ENCODE measurements at places on chromosomes 2 and 18.

DNA sequence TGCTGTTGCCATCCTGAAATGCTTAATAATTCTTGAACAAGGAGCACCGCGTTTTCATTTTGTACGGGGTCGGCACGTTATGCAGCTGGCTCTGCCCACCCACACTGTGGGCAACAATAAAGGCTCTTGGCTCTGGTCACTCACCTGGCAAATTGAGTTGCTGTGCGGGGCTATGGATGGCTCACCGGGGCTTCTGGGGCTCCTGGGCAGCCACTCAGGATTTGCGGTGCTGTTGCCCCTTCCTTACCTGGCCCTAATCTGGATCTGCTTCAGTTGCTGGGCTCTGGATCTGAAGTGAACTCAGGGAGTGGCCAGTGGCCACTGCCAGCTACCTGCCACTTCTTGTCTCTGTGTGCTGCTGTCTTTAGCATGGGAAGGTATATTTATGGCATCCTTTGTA is 22.7 kb downstream of the RHOB start:
- no peaks in the 10 kb centered on the region for H3K27me3 ChIP-seq
- H3K4me1 ChIP-seq, result no peaks in the 10 kb centered on the region
- H3K4me3 ChIP-seq, result no peak overlapping the region
- H3K27ac ChIP-seq, result no peak overlapping the region

- no peaks in the 10 kb centered on the region for H3K36me3 ChIP-seq
- no peaks in the 10 kb centered on the region for H3K4me1 ChIP-seq
- no peaks in the 10 kb centered on the region for H3K27me3 ChIP-seq
- no peak for DNase-seq
Measured at GRCh38 chr2:30803281-30803680, 4.0 kb downstream of the CAPN13 start.

GRCh38 chr2:238457927-238458324 is 31.2 kb downstream of the ASB1 start:
- H3K27ac ChIP-seq, result no peak overlapping the region
- no peak for DNase-seq
- no peaks in the 10 kb centered on the region for H3K27me3 ChIP-seq
- H3K4me1 ChIP-seq, result peaks cover 22% of the 10 kb centered on the region
- no peak overlapping the region for H3K4me3 ChIP-seq
- H3K36me3 ChIP-seq, result no peaks in the 10 kb centered on the region

- peak overlapping the region; percentile 28 for H3K4me3 ChIP-seq
- H3K27me3 ChIP-seq, result no peaks in the 10 kb centered on the region
- H3K4me1 ChIP-seq, result peaks cover 5% of the 10 kb centered on the region
- peak overlapping the region; percentile 51 for H3K27ac ChIP-seq
Measured at GRCh38 chr2:172823261-172823850, 87.7 kb downstream of the RAPGEF4 start.

DNA sequence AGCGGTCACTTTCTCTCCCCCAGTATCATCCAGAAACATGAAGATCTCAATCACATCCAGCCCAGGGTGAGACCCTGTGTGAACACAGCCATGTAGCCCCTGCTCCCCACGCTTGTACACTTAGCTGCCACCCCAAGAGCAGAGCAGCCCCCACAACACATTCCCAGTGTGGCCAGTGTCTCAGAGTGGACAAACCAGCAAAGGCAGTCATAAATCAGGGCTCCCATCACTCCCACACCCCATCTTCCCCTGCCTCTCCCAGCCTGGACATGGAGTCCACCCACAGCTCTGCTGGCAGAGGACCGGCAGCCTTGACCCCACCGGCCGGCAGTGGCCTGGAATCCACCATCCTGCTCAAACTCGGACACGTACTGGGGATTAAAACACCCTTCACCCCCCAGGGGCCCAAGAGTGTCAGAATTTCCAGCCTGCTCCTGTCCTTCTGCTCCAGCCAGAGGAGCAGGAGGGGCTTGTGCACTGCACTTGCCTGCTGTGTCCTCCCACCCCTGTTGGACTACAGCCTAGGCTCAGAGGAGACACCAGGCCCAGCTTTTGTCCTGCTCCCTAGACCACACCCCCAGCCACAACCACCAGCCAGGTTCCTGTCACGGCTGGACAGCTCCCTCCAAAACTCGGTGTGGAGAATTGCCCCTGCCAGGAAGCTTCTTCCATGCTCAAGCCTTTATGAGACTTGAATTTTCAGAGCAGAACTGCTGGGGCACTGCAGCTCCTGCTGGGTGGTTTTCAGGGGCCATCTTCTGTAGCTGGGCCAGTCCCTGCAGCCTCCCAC is 206.1 kb downstream of the SMAD2 start:
- H3K36me3 ChIP-seq, result no peaks in the 10 kb centered on the region
- no peaks in the 10 kb centered on the region for H3K4me1 ChIP-seq
- no peak overlapping the region for H3K27ac ChIP-seq
- H3K4me3 ChIP-seq, result no peak overlapping the region
- no peaks in the 10 kb centered on the region for H3K27me3 ChIP-seq
- no peak for DNase-seq

DNA sequence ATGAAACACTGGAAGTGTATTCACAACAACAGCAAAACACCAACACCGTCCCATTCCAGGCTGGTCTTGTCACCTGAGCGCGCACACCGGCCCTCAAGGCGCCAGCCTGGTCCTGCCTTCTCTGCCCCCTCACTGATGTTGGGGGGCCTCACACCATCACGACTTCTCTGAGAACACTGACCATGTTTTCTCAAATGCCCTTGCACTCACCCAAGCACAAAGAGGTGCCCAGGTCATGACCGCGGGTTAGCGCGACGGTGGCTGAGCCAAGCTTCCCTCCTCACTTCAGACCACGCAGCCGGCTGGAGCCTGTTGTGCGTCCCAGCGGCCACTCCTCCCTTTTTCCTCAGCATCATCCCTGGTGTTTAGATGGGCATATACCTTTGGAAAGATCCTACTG is 101.3 kb upstream of the SALL3 start:
- peak; percentile 30 for DNase-seq
- no peaks in the 10 kb centered on the region for H3K36me3 ChIP-seq
- no peak overlapping the region for H3K4me3 ChIP-seq
- no peaks in the 10 kb centered on the region for H3K27me3 ChIP-seq
- no peak overlapping the region for H3K27ac ChIP-seq

DNA sequence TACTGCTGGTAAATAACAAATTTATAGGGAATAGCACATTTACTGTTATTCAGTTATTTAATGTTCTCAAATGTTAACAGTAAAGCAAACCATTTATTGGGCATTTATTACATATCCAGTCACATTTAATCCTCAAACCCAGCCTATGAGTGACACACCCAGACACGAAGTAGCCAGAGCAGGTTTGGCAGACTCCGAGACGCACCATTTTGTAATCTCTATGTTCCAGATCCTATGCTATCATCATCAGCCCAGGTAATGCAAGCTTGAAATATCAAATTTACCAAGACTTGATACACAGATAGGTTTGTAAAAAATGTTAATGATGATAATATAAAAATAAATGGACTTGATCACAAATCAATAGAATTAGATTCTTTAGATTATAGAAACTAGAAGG is 131.1 kb downstream of the IKZF2 start:
- H3K36me3 ChIP-seq, result peaks cover 7% of the 10 kb centered on the region
- no peak overlapping the region for H3K27ac ChIP-seq
- no peaks in the 10 kb centered on the region for H3K4me1 ChIP-seq
- no peak overlapping the region for H3K4me3 ChIP-seq
- DNase-seq, result no peak

DNA sequence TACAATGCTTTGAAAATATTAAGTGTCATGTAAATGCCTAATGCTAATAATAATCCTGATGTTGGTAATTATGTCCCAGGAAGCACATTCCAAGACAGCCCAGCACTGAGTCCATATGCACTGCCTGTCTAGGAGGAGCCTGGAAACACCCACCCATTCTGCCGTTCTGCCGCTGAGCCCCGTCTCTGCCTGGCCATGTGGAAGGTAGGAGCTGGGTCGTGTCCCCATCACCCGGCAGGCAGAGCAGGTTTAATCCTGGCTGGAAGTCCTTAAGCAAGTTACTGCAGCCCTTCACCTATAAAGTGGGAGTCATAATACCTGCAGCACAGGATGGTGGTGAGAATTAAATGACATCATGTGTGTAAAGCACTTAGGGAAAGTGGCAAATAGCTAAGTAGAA is 13.1 kb upstream of the EN1 start:
- no peaks in the 10 kb centered on the region for H3K4me1 ChIP-seq
- no peaks in the 10 kb centered on the region for H3K36me3 ChIP-seq

DNA sequence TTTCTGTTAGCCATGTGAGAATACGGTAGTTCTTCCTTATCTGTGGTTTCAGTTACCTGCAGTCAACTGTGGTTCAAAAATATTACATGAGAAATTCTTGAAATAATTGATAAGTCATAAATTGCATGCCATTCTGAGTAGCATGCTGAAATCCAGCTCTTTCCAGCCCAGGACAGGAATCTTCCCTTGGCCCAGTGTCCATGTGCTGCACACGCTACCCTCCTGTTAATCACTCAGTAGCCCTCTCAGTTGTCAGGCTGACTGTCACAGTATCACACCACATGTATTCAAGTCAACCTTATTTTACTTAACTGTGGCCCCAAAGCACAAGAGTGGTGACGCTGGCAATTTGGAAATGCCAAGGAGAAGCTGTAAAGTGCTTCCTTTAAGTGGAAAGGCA is 141.1 kb downstream of the TANC1 start:
- no peak for DNase-seq
- no peaks in the 10 kb centered on the region for H3K36me3 ChIP-seq

GRCh38 chr2:163441603-163442002 is 294.2 kb downstream of the FIGN start:
- H3K27me3 ChIP-seq, result no peaks in the 10 kb centered on the region
- no peaks in the 10 kb centered on the region for H3K36me3 ChIP-seq
- H3K27ac ChIP-seq, result no peak overlapping the region
- H3K4me1 ChIP-seq, result no peaks in the 10 kb centered on the region
- no peak overlapping the region for H3K4me3 ChIP-seq

DNA sequence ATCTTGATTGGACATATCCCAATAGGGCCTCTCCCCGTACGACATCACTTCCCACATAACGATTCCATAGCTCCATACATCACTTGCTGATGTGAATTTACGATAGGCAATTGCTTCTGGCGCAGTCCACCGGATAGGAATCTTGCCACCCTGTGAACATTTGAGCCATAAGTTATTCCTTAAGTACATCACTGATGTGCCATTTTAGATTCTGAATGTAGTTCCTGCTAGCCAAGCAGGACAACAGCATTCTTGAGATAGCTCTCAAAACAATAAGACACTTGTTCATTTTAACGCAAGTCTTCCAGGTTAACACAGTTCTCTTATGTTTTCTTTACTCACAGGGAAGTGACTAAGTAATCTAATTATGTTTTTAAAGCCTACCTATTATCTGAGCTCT is 138.0 kb downstream of the EPHA4 start:
- H3K27me3 ChIP-seq, result no peaks in the 10 kb centered on the region
- no peaks in the 10 kb centered on the region for H3K4me1 ChIP-seq
- H3K4me3 ChIP-seq, result no peak overlapping the region
- peaks cover 44% of the 10 kb centered on the region for H3K36me3 ChIP-seq

DNA sequence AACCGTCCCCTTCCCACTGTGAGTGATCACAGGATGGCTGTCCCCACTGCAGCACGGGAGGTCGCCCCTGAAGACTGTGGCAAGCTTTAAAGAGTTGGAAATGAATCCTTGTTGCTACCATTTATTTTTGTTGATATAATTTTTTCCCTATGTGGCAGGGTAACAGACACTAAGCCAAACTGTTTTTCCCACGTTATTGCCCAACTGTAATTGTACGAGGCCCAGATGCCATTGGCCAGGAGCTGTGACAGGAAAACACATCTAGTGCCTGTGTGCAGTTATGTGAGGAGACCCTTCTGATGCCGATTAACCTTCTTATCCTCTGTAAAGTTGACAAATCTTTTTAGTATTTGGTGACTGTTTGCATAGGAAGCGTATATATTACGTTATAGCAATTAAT is 44.2 kb downstream of the MRPS9 start:
- H3K4me3 ChIP-seq, result no peak overlapping the region
- no peak for DNase-seq
- H3K27me3 ChIP-seq, result no peaks in the 10 kb centered on the region
- no peaks in the 10 kb centered on the region for H3K4me1 ChIP-seq
- H3K27ac ChIP-seq, result no peak overlapping the region
- no peaks in the 10 kb centered on the region for H3K36me3 ChIP-seq

GRCh38 chr2:215654148-215654819 is 218.4 kb upstream of the FN1 start:
- no peaks in the 10 kb centered on the region for H3K36me3 ChIP-seq
- no peaks in the 10 kb centered on the region for H3K4me1 ChIP-seq
- no peak overlapping the region for H3K27ac ChIP-seq
- no peak for DNase-seq

DNA sequence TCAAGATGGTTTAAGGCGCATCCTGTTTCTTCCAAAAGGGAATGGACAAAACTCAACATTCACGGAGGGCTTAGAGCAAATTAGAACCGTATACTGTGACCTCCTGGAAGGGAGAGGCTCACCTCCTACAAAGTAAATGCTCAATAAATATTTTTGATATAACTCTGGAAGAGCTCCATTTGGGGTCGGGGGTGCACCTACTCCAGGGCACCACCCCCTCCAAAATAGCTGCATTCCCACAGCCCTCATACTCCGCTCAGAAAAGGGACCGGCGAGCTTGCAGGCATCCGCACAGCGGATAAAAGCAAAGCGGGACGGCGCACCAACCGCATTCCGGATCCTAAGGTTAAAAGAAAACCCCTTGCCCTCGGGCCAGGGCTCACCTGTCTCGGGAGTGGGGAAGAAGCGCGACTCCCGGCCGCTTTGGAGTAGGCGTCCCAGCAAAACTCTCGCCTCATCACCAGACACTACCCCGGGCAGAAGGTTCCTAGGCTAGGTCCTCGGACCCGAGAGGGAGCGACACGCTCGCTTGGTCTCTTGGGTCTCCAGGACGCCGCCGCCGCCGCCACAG is 378 bp downstream of the WDPCP start:
- peaks cover 48% of the 10 kb centered on the region for H3K4me1 ChIP-seq
- H3K27ac ChIP-seq, result peak overlapping the region; percentile 89
- peak overlapping the region; percentile 86 for H3K4me3 ChIP-seq
- no peak for DNase-seq
- no peaks in the 10 kb centered on the region for H3K27me3 ChIP-seq

DNA sequence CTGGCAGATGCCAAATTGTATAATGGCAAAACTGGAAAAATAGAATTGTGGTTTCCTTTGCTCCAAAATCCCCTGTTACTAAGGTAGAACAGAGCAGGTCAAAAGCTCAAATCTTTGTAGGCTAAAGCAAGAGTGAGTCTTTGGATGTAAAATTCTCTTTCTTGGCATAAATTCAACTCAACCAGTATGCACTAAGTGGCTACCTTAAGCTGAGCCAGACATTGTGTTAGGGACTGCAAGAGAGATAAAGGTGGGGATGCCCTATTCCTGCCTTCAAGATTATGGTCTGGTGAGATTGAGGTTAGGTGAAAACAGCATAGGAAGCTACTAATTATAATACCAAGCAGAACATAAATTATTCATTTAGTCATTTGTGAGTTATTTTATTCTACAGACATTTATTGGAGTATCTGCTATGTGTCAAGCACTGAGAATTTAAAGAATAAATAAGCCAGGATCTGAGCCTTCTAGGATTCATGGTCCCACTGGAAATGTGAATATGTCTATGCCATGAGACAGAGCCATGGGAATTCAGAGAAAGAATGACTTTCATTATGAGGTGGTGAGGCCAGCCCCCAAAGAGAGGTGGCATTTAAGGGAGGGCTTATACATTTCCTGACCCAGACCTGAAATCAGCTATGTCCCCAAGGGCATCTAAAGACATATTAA is 198.0 kb upstream of the NCKAP5 start:
- H3K36me3 ChIP-seq, result no peaks in the 10 kb centered on the region
- no peaks in the 10 kb centered on the region for H3K4me1 ChIP-seq
- H3K4me3 ChIP-seq, result no peak overlapping the region

GRCh38 chr2:228917220-228917619 is 353.9 kb downstream of the PID1 start:
- H3K4me1 ChIP-seq, result no peaks in the 10 kb centered on the region
- H3K4me3 ChIP-seq, result no peak overlapping the region
- no peak for DNase-seq
- no peak overlapping the region for H3K27ac ChIP-seq
- H3K27me3 ChIP-seq, result no peaks in the 10 kb centered on the region
